ENCODE measurements at places on chromosomes 2 and 18. TPM values are rescaled to one million over a fixed set of nuclear protein-coding genes. Genes with fewer than 3 reads are reported as not detected.
A peak's percentile ranks its signal among the peaks of the same experiment; 100 is the strongest.

DNA sequence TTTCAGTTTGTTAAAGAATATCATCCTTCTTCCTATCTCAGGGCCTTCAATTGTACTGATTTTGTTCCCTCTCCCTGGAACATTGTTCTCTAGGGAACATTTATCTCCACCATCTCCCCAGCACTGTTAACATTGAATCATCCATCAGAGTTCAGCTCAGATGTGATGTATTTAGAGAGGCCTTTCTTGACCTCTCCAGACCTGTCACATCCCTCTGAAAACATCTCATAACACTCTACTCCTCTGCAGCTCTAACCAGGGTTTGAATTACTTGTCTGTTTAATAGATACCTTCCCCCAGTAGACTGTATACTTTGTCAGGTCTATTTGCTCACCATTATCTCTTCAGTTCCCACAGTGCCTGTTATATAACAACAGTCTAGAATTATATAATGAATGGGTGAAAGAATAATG lies 98.6 kb downstream of the GALNT1 start:
- DNase-seq, result no peak

- no peak for DNase-seq
These were observed 69.3 kb downstream of the SUMO1 start for GRCh38 chr2:202169131-202169530.

DNA sequence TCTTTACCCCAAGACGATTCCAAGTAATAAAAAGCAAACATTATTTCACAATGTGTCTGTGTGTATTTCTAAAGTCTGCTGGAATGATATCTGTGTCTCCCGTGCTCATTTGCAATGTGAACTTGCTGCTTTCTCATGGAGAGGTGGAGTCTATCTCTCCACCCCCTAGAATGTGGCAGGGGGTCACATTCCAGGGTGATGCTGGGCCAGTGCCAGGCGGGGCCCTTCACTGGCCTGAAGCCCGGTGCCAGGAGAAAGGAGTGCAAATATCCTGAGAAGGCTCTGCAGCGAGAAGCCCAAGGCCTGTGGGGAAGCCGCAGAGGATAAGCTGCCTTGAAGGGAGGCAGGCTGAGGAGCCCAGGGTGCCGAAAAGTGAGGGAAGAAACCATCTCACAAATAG lies 26.8 kb upstream of the LDLRAD4 start:
- peak; percentile 50 for DNase-seq

- peak; percentile 83 for DNase-seq
These were observed at the start of gene VSNL1 for GRCh38 chr2:17540093-17540812. Gene VSNL1 (plus strand): TSS chr2:17540696. CDS start chr2:17592075, 51,379 bp downstream.

GRCh38 chr18:21314724-21315123 lies 72.7 kb downstream of the GREB1L start:
- no peak for DNase-seq

DNA sequence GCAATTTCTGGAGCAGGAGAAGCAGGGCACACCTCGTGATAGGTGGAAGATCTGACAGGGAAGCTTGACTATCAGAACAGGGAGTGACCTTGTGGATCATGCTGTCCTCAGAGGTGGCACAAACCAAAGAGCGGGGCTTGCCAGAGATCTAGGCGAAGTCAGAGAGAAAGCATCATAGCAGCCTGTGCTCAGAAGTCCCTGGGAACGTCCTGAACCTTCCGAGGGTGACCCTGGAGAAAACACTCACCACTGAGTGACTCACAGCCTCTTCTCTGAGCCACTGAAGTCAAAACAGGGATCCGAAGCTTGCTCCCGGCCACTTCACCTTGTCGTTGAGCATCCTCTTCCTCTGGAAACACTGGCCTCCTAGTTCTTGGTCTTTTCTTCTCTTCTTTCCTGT lies 56.7 kb downstream of the IL1R2 start:
- DNase-seq, result no peak

Gene DSC3
- 0.10 TPM for total RNA-seq

GRCh38 chr2:70084973-70085710 lies 2.1 kb upstream of the PCBP1 start:
- peak; percentile 37 for DNase-seq

Gene IWS1
- total RNA-seq, result 58.1 TPM

Gene CGREF1
- 0.87 TPM for total RNA-seq

GRCh38 chr2:193966590-193966989 lies 1690.4 kb upstream of the SLC39A10 start:
- no peak for DNase-seq

- DNase-seq, result no peak
These were observed 27.7 kb downstream of the FHL2 start for GRCh38 chr2:105371156-105371555.

GRCh38 chr2:129237966-129238725 lies 741.3 kb upstream of the RAB6C start:
- DNase-seq, result no peak

- peak; percentile 61 for DNase-seq
These were observed 79.6 kb downstream of the MBP start for GRCh38 chr18:77052983-77053309.

Gene CD302
- 19.9 TPM for total RNA-seq

GRCh38 chr18:36650906-36651305 lies 177.9 kb downstream of the TPGS2 start:
- DNase-seq, result no peak

- no peak for DNase-seq
These were observed 298.5 kb downstream of the ZNF521 start for GRCh38 chr18:25053466-25053865.

DNA sequence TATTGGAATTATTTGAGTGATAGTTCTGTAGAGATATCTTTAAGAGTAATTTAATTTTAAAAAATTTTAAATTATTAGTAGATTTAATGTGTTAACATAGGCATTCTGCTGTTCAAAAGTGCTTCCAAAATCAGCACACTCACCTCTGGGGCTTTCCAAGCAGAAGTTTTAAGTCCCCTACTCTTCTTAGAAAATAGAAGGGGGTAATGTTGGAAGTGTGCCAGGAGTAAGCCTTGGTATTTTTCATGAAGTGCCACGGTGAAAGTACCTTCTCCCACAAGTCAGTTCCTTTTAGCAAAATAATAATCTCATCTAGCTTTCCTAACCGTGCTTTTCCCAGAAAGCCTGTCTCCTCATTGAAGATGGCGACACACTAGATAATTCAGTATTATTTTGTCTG lies 3.9 kb upstream of the TNFRSF11A start:
- DNase-seq, result no peak

Gene DTNB
- 5.9 TPM for total RNA-seq

Gene RETSAT
- 31.2 TPM for total RNA-seq

- DNase-seq, result no peak
These were observed 7.5 kb upstream of the BCL11A start for GRCh38 chr2:60560734-60561644.

Gene DSC2
- total RNA-seq, result 34.1 TPM

DNA sequence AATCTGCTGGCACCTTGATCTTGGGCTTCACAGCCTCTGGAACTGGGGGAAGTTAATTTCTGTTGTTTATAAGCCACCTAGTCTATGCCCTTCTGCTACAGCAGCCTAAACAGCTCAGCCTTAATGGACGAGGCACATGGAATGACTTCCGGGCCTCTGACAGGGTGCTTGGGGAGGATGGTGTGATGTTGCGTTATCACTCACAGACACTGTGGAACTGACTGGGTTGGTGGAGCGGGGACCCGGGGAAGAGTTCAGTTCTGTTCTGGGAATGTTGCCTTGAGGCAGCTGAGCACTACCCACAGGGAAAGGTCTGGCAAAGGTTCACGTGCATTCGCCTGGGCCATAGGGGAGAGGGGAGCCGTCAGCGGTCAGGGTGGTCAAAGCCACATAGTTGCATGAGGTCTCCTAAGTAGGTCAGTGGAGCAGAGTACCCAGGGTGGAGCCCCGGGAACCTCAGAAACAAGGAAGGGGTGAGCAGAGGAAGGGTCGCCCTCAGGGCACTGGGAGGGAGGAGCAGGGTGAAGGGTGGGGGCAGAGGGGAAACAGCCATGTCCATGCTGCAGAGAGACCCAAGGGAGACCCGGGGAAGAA lies 36.2 kb downstream of the LRRFIP1 start:
- no peak for DNase-seq

DNA sequence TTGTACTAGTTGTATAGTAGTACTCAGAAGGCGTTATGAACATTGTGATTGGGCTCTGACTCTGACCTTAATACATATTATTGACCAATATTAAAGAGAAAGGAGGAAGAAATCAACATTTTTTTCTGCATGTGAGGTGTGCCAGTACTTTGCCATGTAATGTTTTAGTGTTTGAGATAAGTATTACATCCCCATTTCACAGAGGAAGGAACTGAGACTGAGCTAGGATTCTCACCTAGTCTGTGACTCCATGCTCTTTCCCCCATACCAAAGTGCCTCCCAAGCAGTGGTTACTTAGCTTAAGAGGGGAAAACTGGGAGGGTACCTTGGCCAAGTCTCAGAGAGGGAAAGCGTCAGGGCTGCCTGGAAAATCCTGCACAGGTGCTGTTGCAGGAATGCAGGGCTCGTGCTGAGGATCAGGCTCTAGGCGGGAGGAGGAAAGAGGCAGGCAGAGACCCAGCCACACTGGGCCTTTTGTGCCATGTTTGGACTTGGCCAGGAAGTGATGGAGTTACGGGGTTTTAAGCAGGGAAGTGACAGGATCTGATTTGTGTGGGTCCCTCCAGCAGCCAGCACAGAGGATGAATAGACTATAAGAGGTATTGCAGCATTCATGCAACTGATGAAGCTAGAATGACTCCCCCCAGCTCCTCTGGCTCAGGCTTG lies 1.7 kb downstream of the PNKD start:
- DNase-seq, result no peak

DNA sequence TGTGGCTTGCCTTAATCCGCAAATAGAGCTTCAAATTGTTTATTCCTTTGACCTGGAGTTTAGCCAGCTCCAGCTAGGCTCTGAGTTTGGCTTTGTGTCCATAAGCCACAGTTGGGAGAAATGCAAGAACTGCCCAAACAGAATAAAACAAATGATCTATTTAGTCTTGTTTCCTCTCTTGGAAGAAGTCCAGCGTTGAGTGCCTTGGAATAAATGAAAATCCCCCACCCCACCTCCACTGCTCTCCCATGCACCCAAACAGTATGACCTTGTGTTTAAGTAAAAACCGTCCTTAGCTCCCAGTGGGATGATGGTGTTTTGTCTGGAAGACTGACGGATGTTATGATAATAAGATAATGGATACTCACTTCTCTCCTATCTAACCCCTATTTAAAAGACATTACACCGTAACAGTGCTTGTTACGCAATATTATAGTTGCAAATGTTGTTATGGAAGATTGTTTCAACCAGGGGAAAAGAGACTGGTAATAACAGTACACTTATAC lies 3.2 kb upstream of the SERPINE2 start:
- no peak for DNase-seq

DNA sequence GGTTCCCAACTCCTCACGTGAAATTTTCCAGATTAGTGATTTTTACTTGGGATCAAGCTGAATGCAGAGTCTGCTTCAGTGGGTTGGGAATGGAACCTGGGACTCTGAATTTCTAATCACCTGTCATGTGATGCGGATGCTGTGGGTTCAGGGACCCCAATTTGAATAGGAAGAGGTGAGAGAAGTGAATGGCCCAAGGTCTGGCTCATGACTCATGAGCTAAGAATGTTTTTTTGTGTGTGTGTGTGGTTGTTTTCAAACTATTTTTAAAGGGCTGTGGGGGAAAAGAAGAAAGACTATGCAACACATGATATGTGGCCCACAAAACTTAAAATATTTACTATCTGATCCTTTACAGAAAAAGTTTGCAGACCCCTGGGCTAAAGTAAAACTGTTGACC lies 108.5 kb upstream of the CYRIA start:
- no peak for DNase-seq

DNA sequence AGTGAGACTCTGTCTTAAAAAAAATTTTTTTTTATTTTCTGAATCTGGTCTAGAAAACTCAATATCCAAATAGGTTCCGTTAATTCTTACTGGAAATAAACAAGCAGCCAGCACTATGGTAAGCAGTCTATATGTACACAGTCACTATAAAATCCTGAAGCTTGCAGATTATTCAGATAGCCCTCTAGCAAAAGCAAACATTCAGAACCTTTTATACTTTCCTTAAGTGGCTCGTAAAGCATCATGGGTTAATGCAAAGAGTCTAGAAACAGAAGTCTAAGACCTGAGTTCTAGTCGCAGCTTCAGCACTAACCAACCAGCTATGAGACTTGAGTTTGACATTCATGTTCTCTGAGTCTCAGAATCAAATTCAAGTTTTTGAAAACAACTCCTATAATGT lies 51.9 kb downstream of the SIGLEC15 start:
- DNase-seq, result no peak

- no peak for DNase-seq
These were observed 4.3 kb upstream of the CHCHD5 start for GRCh38 chr2:112580084-112580483.

Gene NGEF
- not detected for total RNA-seq

Gene TACR1
- 0.07 TPM for total RNA-seq

Gene OSR1
- total RNA-seq, result 8.0 TPM

- no peak for DNase-seq
These were observed 51.8 kb upstream of the PMAIP1 start for GRCh38 chr18:59848002-59848401.

GRCh38 chr2:238476258-238476657 lies 49.5 kb downstream of the ASB1 start:
- DNase-seq, result no peak

- DNase-seq, result no peak
These were observed 266.5 kb downstream of the KLHL29 start for GRCh38 chr2:23651187-23652080.

DNA sequence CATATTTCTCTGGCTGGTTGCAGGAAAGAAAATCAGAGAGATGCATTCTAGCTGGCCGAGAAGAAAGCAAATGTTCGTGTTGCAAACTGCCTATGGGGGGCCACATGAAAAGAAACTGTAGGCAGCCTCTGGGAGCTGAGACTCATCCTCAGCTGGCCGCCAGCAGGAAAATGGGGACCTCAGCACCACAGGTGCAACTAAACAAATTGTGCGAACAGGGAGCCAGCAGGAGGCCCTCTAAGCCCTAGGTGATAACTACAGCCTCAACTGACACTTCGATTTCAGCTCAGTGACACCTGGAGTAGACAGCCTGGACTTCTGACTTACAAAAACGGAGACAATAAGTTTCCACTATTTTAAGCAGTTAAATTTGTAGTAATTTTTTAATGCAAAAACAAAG lies 107.3 kb downstream of the DTNB start:
- no peak for DNase-seq

GRCh38 chr2:160321006-160321405 lies 120.9 kb upstream of the ITGB6 start:
- no peak for DNase-seq

DNA sequence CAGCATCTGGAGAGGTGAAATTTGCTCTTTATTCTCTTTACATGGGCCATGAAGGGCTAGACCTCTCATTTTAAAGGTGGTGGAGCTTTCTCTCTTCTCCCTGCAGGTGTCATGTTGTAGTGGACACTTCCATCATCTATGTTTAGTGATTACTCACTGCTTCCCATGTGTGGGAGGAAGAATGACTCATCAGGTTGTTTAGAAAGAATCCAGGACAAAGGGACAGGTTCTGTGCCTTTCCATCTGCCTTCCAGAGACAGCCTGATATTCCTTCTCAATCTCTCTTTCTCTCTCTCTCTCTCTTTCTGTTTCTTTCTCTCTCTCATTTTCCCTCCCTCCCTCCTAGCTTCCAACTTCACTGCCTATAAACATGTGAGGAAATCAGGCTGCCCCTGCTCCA lies 38.7 kb downstream of the SCG2 start:
- no peak for DNase-seq

Gene AGXT
- 0.12 TPM for total RNA-seq

GRCh38 chr2:226836548-226836885 lies 663 bp downstream of the RHBDD1 start:
- no peak for DNase-seq
